ENCODE measurements at places on chromosomes 2 and 18.

DNA sequence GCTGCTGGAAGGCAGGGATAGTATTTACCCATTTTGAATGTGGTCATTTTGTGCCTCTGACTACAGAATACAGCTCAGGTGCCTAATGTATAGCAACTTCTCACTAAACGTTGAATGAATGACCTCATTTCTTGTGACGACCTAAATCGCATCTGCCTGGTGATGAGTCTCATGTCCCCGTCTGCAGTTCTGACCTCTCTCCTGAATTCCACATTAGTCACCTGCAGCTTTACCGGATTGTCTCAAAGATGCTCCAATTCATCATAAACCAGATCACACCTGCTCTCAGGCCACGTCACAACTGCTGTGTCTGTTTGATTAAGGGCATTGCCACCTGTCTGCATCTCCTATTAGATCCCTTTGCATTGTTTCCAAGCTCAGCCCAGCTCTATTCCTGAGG, 133.6 kb upstream of the MYT1L start:
- H3K27me3 ChIP-seq: no peaks in the 10 kb centered on the region
- DNase-seq: no peak
- H3K36me3 ChIP-seq: no peaks in the 10 kb centered on the region
- no peaks in the 10 kb centered on the region for H3K4me1 ChIP-seq

DNA sequence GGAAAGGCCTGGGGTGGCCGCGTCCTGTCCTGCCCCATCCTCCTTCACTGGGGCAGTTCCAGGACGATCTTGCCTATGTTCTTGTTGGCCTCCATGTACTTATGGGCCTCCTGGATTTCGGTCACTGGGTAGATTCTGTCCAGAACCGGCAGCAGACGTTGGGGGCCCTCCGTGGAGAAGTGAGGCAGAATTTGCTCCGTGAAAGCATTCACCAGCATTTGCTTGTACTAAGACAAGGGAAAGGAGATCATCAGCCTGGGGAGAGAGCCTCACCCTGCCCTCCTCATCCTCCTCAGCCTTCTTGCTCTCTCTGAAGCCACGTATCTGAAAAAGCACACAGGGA, 1.4 kb upstream of the SF3B6 start:
- peaks cover 5% of the 10 kb centered on the region for H3K36me3 ChIP-seq
- no peak for DNase-seq
- no peaks in the 10 kb centered on the region for H3K27me3 ChIP-seq
- H3K4me1 ChIP-seq: peaks cover 21% of the 10 kb centered on the region

GRCh38 chr2:143603035-143603655, 473.9 kb downstream of the ARHGAP15 start:
- no peaks in the 10 kb centered on the region for H3K4me1 ChIP-seq
- no peaks in the 10 kb centered on the region for H3K27me3 ChIP-seq
- H3K36me3 ChIP-seq: peaks cover 23% of the 10 kb centered on the region
- H3K27ac ChIP-seq: no peak overlapping the region

DNA sequence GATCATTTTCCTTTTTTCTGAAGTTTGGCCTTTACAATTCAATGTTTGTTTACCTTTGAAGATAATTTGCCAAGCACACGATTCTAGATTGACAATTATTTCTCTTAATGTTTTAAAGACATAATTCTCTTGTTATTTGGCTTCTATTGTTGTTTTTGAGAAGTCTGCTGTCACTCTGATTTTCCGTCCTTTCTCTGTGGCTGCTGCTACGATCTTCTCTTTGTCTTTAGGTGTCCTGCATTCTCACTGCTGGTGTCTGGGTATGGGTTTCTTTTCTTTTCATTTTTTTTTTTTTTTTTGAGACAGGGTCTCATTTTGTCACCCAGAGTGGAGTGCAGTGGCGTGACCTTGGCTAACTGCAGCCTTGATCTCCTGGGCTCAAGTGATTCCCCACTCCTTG, 15.1 kb upstream of the FAM228A start:
- no peaks in the 10 kb centered on the region for H3K27me3 ChIP-seq
- H3K4me3 ChIP-seq: no peak overlapping the region
- peaks cover 27% of the 10 kb centered on the region for H3K36me3 ChIP-seq
- no peak overlapping the region for H3K27ac ChIP-seq

- H3K27me3 ChIP-seq: peaks cover 11% of the 10 kb centered on the region
- no peaks in the 10 kb centered on the region for H3K36me3 ChIP-seq
- DNase-seq: no peak
- H3K4me3 ChIP-seq: no peak overlapping the region
- peaks cover 3% of the 10 kb centered on the region for H3K4me1 ChIP-seq
These were observed 3.1 kb downstream of the CXCR2 start for GRCh38 chr2:218128781-218129457.

DNA sequence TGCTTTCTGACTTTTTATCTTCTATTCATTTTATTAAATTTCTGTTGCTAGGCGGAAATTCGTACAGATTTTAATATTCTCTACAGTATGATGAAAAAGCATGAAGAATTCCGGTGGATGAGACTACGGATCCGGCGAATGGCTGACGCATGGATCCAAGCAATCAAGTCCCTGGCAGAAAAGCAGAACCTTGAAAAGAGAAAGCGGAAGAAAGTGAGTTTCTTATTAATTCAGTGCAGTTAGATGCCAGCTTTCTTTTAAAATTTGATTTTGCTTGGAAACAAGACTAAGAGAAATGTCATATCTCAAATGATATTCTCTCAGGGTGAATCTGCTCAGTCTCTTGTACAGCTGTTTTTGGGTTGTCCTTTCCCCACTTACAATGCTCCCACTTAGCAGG, 84.3 kb downstream of the MGAT5 start:
- H3K27ac ChIP-seq: peak overlapping the region; percentile 19
- DNase-seq: no peak
- no peaks in the 10 kb centered on the region for H3K27me3 ChIP-seq

- H3K27me3 ChIP-seq: peaks cover 7% of the 10 kb centered on the region
- no peaks in the 10 kb centered on the region for H3K36me3 ChIP-seq
- peak overlapping the region; percentile 88 for H3K27ac ChIP-seq
- no peak for DNase-seq
These were observed 93.1 kb downstream of the CABLES1 start for GRCh38 chr18:23228102-23229061.

GRCh38 chr2:165776013-165776412, 18.0 kb downstream of the GALNT3 start:
- H3K4me3 ChIP-seq: no peak overlapping the region
- peaks cover 34% of the 10 kb centered on the region for H3K36me3 ChIP-seq
- no peak overlapping the region for H3K27ac ChIP-seq
- no peaks in the 10 kb centered on the region for H3K27me3 ChIP-seq
- DNase-seq: no peak

DNA sequence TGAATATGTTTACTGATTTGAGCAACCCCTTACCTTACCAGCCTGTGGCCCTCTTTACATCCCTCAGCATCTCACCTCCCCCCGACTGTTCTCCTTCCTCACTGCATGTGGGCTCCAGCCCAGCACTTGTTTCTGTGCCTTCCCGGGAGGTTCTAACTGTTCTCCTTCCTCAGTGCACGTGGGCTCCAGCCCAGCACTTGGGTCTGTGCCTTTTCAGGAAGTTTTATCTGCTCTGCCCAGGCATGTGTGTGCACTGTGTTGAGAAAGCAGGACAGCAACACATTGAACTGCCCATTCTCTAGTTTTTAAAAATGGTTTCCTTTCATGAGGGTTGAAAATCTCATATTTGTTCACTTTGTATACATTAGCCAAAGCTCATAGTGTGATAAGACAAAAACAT, 158.4 kb downstream of the ATP9B start:
- no peaks in the 10 kb centered on the region for H3K27me3 ChIP-seq
- no peak overlapping the region for H3K27ac ChIP-seq
- DNase-seq: no peak
- peaks cover 2% of the 10 kb centered on the region for H3K4me1 ChIP-seq
- H3K4me3 ChIP-seq: no peak overlapping the region

GRCh38 chr2:117679952-117680351, 134.5 kb upstream of the DDX18 start:
- H3K27ac ChIP-seq: no peak overlapping the region
- H3K27me3 ChIP-seq: no peaks in the 10 kb centered on the region
- no peaks in the 10 kb centered on the region for H3K36me3 ChIP-seq
- H3K4me1 ChIP-seq: no peaks in the 10 kb centered on the region
- DNase-seq: no peak

DNA sequence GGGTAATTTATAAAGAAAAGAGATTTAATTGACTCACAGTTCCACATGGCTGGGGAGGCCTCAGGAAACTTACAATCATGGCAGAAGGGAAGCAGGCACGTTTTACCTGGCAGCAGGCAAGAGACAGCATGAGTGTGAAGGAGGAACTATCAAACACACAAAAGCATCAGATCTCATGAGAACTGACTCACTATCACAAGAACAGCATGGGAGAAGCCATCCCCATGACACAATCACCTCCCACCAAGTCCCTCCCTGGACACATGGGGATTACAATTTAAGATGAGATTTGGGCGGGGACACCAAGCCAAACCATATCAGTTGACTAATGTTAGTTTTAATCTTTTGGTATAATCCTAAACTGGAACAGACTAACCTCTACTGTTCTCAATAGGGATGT, 49.1 kb upstream of the CPO start:
- no peak for DNase-seq
- H3K4me3 ChIP-seq: no peak overlapping the region
- H3K36me3 ChIP-seq: no peaks in the 10 kb centered on the region
- no peaks in the 10 kb centered on the region for H3K4me1 ChIP-seq
- H3K27me3 ChIP-seq: no peaks in the 10 kb centered on the region
- no peak overlapping the region for H3K27ac ChIP-seq

DNA sequence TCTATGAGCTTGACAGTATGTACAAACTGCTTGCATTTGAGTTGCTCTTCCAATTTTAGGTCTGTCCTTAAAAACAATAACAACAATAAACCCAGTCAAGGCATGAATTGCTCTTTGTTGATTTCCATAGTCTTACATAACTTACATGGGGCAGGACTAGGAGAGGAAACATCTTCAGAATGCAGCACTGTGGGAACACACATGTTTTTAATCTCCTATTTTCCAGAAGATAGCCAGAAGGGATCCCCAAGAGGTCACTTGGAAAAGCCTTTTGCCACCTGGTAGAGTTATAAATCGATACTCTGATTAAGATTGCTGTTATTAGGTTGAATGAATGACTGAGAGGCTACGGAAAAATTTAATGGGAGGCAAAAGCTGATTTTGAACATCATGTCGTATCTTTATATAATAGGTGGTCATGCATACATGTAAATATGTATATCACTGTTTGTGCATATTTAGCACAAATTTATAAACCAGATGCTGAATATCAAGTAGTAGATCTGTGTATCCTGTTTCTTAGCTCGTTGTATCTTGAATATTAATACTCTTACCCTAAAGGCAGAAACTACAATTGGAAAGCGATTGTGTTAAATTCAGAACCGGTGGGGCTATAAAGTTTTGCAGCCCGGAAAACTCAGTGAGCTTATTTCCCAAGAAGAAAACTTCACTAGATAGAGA, 479.4 kb upstream of the TCF4 start:
- H3K36me3 ChIP-seq: peaks cover 2% of the 10 kb centered on the region
- no peak overlapping the region for H3K27ac ChIP-seq
- DNase-seq: no peak
- H3K27me3 ChIP-seq: no peaks in the 10 kb centered on the region
- H3K4me1 ChIP-seq: peaks cover 2% of the 10 kb centered on the region

- peaks cover 7% of the 10 kb centered on the region for H3K27me3 ChIP-seq
- peak; percentile 79 for DNase-seq
- H3K4me1 ChIP-seq: peaks cover under 1% of the 10 kb centered on the region
- H3K4me3 ChIP-seq: peak overlapping the region; percentile 55
- H3K27ac ChIP-seq: peak overlapping the region; percentile 41
These were observed 6.3 kb upstream of the TEX261 start for GRCh38 chr2:71000780-71001591.

- no peak for DNase-seq
- peaks cover 2% of the 10 kb centered on the region for H3K27me3 ChIP-seq
- no peaks in the 10 kb centered on the region for H3K36me3 ChIP-seq
- H3K4me3 ChIP-seq: no peak overlapping the region
- no peaks in the 10 kb centered on the region for H3K4me1 ChIP-seq
These were observed 488.6 kb upstream of the SMIM21 start for GRCh38 chr18:75915941-75916623.

GRCh38 chr2:218328294-218328693, 28.4 kb upstream of the CATIP start:
- H3K4me3 ChIP-seq: no peak overlapping the region
- H3K27me3 ChIP-seq: peaks cover 5% of the 10 kb centered on the region
- no peak overlapping the region for H3K27ac ChIP-seq

DNA sequence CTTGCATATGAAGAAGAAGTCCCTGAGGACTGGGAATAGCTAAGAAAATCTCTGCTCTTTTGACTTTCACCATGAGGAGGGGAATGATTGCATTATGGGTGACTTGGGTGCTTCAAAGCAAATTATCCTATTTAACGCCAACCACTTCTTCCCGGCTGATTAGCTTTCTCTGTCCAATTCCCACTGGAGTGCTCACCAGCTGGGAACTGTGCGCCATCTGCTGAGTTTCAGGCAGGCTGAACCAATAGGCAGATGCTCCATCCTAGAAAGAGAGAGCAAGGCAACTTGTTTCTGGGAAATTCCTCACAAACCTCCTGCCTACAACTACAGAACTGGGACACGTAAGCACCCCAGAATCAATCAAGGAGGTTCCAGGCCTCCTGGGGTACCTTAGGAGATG, 49.4 kb downstream of the POLE4 start:
- no peaks in the 10 kb centered on the region for H3K27me3 ChIP-seq
- H3K4me3 ChIP-seq: no peak overlapping the region
- H3K4me1 ChIP-seq: no peaks in the 10 kb centered on the region
- peaks cover 26% of the 10 kb centered on the region for H3K36me3 ChIP-seq
- H3K27ac ChIP-seq: no peak overlapping the region

GRCh38 chr18:66749481-66750035, 145.7 kb upstream of the CDH19 start:
- H3K27ac ChIP-seq: no peak overlapping the region
- DNase-seq: no peak
- H3K36me3 ChIP-seq: no peaks in the 10 kb centered on the region

GRCh38 chr2:130911482-130911881, 74.8 kb downstream of the ARHGEF4 start:
- H3K27me3 ChIP-seq: peaks cover 11% of the 10 kb centered on the region
- no peak overlapping the region for H3K4me3 ChIP-seq
- H3K36me3 ChIP-seq: no peaks in the 10 kb centered on the region
- peaks cover 3% of the 10 kb centered on the region for H3K4me1 ChIP-seq
- DNase-seq: no peak

DNA sequence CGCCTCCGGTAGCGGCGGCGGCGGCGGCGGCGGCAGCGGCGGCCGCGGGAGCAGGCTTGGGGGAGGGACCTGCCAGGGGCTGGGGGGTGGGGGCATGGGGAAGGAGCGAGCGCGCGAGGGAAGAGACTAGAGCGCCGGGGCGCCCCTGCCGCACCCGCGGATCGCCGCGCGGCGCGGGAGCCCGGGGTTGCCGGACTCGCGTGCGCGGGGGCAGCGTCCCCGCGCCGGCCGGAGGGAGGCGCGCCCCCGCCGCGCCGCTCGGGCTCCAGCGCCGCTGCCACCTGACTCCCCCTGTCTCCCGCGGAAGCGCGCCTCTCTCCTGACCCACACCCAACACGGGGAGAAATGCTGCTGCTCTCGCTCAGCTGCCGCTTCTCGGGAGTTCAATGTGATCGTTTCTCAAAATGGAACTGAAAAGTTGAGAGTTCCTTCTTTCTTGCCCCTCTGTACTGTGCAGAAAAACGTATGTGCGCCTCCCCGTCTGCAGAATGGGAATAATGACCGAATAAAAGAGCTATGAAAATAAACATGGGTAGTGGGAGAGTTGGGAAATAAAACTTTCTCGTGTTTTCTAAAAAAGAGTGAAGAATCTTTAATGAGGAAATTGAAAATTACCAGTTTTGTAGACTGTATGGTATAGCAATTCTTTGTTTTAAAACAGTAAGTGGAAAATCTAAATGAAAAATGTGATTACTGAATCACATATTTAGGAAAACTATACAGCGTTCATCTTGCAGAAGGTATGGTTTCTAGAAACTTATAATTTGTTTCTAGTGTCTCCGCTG, 455 bp upstream of the TLK1 start:
- H3K27me3 ChIP-seq: no peaks in the 10 kb centered on the region
- peaks cover 4% of the 10 kb centered on the region for H3K36me3 ChIP-seq
- peak; percentile 65 for DNase-seq
- H3K27ac ChIP-seq: peak overlapping the region; percentile 98
- peak overlapping the region; percentile 100 for H3K4me3 ChIP-seq
- H3K4me1 ChIP-seq: peaks cover 26% of the 10 kb centered on the region

Measured in memory B cell (primary cell).